ENCODE measurements at places on chromosomes 11 and 22. TPM values are rescaled to one million over a fixed set of nuclear protein-coding genes. Genes with fewer than 3 reads are reported as not detected.

GRCh38 chr11:16795146-16795545 is 56.7 kb downstream of the C11orf58 start:
- DNase-seq, result no peak

DNA sequence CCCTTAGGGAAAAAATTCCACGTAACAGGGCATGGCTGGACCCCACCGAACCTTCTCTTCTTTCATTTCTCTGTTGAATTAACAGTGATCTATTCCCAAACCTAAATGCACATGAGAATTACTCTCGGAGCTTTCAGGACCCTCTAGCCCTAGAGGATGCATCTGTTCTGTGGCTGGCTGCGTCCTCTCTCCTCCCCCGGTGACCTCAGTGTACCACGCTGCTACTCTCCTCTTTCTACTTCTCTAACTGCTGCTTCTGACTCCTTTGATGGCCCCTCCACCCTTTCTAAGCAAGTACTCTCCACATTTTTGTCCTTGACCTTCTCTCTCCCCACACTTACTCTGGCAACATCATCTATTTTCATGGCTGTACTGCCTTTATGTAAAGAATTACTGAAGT is 12.1 kb upstream of the APOA1 start:
- no peak for DNase-seq

The TRIM49B gene
- not detected for total RNA-seq

DNA sequence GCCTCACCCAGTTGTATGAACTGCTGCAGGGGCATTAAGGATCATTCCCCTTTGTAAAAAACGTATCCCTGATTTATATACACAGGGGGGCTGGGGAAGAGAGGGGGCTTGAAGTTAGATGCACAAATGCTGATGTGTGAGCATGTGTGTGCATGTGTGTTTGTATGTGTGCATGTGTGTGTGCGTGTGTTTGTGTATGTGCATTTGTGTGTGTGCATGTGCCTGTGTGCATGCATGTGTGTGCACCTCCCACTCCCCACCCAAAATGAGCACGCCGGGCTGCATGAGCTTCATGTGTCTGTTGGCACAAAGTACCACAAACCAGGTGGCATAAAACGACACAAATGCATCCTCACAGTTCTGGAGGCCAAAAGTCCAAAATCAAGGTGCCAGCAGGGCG is 1315.2 kb downstream of the TBC1D22A start:
- DNase-seq, result no peak

- no peak for DNase-seq
Observed at GRCh38 chr11:2272946-2273280, 2.5 kb upstream of the ASCL2 start.

The CCDC15 gene
- total RNA-seq, result 3.1 TPM

GRCh38 chr22:42992886-42993479 is 22.0 kb downstream of the PACSIN2 start:
- no peak for DNase-seq

DNA sequence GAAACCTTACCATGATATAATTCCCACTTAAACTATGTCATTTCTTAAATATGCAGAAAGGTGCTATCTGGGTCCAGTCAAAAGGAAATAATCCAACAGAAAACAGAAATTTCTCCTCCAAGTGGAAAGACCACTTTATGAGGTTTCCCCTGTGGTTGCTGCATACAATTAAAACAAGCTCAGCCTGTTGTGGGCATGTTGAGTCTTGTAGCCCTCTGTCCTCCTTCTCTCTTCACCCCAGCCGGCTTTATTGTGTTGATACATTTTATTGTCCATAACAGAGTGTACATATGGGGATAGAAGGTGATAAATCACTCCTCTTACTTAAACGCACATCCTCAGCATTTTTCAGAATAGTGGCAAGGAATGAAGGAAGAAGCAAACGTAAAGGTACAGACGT is 126.0 kb upstream of the MTNR1B start:
- no peak for DNase-seq

DNA sequence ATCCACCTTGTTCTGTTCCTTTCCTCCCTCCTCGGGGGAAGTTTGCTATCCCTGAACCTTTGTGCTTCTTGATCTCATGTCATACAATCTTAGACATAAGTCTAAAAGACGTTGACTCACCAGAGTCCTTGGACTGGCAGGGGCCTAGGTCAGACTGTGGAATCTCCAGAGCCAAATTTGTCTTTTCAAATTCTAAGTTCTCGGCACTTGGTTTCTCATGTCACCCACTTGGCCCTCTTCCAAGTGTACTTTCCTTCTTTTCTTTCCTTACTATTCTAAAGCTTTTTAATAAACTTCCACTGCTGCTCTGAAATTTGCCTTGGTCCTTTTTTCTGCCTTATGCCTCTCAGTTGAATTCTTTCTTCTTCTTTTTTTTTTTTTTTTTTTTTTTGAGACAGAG is 30.1 kb upstream of the SMPD1 start:
- DNase-seq, result no peak

The TPBGL gene
- 0.25 TPM for total RNA-seq

DNA sequence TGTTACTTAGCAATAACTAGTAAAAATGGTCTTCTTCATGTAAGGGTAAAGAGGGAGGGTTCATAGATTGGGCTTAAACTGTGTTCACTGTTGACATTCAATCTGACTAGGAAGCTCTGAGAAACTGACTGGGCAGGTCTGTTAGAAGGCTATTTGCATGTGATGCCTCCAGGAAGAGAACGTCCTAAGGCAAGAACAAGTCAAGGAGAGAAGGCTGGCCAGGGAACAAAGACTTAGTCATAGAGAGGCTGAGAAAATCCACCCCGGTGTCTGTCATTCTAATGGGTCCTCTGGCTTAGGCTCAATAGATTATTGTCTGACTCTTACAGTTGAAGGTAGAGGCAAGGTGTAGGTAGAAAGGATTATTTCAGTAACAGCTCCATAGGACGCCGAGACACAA is 50.3 kb upstream of the CD44 start:
- DNase-seq, result no peak

DNA sequence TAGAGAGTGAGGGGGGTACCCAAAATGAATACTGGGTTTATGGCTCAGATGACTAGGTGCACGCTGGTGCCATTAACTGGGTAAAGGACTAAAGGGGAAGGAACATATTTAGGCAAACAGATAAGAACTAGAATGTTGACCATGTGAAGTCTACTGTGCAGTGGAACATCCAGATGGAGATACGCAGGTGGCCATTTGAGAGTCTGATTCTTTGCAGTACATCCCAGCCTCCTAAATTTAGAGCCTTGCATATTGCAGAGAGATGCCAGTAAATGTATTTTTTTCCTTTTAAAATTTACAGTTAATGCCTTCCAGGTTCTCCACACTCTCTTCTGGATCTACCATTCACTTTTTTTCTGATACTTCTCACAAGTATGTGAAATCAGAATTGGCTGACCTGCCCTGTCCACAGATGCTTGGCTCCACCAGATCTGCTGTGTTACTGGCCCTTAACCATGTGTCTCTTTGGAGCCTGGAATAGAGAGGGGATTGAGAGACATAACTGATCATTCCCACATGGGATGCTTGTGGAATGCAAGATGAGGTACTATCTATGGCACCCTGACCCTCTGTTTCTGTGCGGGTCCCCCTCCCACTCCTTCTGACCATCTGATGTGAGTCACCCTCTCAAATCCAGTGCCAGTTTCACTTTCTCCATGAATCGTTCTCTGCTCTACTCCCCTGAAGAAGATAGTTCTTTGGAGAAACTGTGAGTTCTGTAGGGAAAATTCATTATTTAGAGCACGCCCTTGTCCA is 77.0 kb upstream of the NCAM1 start:
- no peak for DNase-seq

- peak; percentile 21 for DNase-seq
Observed at GRCh38 chr11:70128435-70128906, 50.4 kb downstream of the ANO1 start.

- no peak for DNase-seq
Observed at GRCh38 chr11:80519596-80520506, 1079.0 kb upstream of the TENM4 start.

The PAMR1 gene
- 3.0 TPM for total RNA-seq

The OR4D5 gene
- not detected for total RNA-seq

The LYVE1 gene
- total RNA-seq, result not detected

- no peak for DNase-seq
Observed at GRCh38 chr22:36021606-36022153, 6.9 kb downstream of the RBFOX2 start.

DNA sequence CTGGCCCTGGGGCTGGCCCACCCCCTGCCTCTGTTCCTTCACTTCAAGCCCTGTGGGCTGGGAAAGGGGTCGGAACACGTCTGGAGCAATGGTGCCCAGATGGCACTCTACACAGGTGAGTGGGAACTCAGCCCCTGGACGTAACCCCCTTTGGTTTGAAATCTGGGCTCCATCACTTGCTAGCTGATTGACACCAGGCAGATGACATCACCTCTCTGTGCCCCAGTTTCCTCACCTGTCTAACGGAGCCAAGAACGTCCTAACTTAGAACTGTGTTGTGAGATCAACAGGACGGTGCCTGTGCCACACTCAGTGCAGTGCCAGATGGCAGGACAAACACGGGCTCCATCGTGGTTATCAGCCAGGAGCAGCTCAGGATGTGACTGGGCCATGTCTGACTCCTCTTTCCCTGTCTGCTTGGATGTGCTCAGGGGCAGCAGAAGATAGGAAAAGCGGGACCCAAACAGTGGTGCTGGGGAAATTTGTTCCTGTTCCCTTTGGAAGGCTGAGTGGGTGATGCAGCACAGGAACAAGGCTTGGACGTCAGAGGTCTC is 24.4 kb downstream of the NPTXR start:
- DNase-seq, result no peak

DNA sequence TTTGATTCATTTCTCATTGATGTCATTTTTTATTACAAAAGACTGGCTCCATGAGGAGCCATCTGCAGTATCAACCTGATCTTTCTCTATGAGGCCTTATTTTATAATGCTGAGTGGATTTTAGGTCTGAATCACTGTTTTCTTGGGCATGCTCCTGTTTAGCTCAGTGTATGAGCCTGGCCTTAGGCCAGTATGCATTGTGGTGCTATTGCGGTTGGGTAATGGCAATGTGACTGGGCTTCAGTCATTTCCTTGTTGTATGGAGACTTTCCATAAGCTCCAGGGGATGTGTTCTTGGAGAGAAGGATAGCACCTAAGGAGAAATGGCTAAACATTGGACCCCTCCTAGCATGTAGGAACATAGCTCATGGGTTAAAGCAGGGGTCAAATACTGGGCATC is 293.2 kb downstream of the NELL1 start:
- DNase-seq, result no peak

DNA sequence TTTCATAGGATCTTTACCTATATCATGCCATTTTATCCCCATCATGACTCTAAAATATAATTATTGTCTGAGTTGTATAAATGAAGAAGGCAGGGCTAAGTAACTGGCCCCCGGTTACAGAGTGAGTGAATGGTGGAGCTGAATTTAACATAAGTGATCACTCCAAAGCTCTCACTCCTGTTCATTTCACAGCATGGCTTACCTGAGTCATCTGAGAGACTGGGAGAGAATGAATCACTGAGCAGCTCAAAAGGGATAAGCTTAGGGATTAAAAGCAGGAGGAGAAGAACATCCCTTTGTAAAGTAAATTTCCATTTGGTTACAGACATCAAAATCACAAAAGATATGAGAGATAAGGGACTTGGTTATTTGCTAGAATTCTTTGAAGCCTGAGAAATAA is 294.0 kb upstream of the CTSC start:
- peak; percentile 23 for DNase-seq

DNA sequence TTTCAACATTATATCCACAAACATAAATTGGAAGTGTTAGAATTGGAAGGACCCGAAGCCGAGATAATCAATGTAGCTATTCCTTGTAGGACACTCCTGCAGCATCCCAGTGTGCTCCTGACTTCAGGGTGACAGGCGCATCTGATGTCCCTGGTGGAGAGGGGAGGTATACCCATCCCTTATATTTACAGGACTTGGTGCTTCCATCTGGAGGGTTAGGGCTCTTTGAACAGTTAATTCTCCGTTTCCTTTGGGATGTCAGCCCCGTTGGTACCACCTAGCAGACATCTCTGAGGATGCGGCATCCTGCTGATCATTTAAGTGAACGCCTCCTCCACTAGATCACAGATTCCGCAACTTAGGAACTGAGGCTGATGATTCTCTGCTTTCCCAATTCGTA is 451.3 kb downstream of the OPCML start:
- no peak for DNase-seq

Data from H1 (cell line).